CD4-positive, alpha-beta T cell treated with Interleukin-17A for 4 hours (primary cell): ENCODE measurements at places on chromosomes 4 and X.

DNA sequence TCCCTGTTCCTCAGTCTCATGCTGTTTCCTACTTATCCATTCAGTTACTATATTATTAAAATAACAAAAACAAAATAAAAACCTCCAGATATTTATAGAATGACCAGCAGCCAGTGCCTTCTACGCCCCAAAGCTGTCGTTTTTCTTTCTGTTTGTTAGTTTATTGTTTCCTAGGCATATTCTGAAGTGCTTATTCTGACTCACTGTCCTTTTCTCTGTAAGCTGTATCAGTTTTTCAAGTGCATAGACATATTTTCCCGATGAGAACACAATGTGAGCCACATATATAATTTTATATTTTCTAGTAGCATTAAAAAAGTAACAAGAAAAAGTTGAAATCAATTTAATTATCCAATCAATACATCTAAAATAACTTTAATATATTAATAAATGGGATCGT is 2158.6 kb upstream of the TENM3 start:
- DNase-seq, result no peak

- no peak for DNase-seq
Measured at GRCh38 chr4:8171984-8172924, 13.6 kb upstream of the ABLIM2 start.

DNA sequence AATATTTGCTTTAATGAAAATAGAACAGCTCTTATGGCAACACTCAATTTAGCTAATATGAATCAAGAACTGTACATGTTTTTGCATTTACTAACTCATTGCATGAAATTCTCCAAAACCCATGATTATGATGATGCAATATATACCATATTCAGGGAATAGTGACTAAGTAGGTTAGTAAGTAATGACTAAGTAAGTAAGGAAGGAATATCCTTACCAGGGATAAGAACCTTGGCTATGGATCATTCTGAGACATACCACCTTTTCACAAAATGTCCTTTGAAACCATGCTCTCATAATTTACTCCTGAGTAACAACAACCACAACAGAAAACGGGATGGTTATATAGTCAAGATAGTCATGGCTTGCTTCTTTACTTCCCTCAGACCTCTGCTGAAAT is 1513.0 kb downstream of the STIM2 start:
- no peak for DNase-seq

DNA sequence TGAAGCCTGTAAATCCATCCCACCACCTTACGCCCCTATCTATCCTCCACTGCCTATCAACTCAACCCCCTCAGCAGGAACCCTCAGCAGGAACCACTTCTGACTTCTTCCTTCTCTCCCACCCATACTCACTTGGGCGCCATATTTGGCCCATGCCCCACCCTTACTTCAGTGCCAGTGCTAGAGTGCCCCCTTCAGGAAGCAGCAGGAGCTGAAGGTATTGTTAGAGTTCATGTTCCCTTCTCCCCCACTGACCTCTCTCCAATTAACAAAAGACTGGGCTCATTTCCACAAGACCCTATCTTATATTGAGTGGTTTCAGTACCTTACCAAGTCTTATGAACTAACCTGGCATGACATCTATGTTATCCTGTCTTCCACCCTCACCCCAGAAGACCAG is 363.1 kb upstream of the SLIT2 start:
- no peak for DNase-seq

GRCh38 chrX:77960567-77960966 is 8.9 kb downstream of the PGAM4 start:
- no peak for DNase-seq

- DNase-seq, result no peak
Measured at GRCh38 chr4:24921491-24921890, 8.6 kb upstream of the CCDC149 start.

GRCh38 chr4:1216869-1217294 is 32.0 kb downstream of the CTBP1 start:
- DNase-seq, result peak; percentile 82

- no peak for DNase-seq
Measured at GRCh38 chr4:138406876-138407275, 164.7 kb upstream of the SLC7A11 start.

GRCh38 chrX:76453737-76454406 is 26.4 kb downstream of the MAGEE1 start:
- DNase-seq, result no peak

- peak; percentile 40 for DNase-seq
Measured at GRCh38 chr4:683982-684622, 4.8 kb downstream of the SLC49A3 start.

- no peak for DNase-seq
Measured at GRCh38 chr4:169658975-169659715, 38.8 kb downstream of the CLCN3 start.

DNA sequence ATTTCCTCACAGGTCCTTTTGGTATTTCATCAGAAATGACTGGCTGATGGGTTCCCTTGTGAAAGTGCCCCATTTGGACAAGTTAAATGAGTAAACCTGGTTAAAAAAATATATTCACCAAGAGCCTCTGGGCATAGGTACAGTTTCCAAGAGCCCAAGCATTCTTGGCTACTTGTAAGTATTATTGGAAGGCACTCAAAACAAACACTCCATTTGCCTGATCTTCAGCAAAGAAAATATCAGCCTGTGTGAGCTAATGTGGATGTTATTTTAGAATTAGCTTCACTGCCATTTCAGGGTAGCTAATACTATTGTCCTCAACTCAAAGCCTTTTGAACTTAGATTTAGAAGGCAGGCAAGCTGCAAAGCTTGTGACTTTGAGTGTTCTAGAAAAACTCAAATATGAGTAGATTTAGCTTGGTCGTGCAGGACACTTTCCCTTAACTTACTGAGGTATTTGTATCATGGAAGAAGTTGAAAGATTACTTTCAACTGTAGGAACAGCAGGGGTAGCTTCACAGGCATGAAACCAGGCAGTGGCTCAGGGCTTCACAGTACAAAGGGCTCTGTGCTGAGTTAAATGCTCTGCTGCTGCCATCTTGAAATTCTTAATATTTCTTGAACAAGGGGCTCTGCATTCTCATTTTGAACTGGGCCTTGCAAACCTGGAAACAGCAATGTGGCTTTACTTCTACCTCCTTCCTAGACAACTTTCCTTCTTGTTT is 177.2 kb downstream of the AMELX start:
- no peak for DNase-seq

DNA sequence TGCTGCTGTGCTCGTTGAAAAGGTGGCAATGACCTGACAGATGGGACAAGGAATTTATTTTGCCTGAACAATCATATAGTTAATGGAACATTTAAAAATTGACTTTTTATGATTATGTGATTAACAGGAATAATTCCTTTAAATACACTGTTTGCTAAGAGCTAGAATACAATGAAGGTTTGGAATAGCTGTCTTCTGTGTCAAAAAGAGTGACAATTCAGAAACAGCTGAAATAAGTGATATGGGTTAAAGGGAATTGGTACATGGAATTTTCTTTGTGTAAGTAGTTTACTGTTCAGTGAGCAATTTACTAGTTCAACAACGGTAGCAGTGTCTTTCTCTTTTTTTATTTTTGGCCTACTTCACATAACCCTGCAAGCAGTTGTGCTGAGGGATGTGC is 1083.5 kb upstream of the GRID2 start:
- DNase-seq, result no peak

DNA sequence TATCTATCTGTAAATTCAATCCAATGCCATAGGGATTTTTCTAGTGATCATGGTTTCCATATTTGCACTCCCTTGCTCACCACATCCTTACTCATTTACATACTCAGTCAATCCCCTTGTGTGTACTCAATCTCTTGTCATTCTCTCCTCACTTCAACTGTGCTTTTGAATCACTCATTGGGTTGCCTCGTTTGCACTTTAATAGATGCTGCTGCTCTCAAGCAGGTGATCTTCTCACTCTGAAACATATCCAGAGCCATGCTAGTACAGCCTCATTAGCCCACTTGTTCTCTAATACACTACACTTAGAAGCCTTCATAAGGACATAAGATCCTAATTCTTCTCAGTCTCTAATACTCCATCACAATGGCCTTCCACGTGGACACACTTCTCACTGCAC is 507.9 kb downstream of the TECRL start:
- DNase-seq, result no peak

- DNase-seq, result no peak
Measured at GRCh38 chr4:26937139-26937538, 76.5 kb downstream of the STIM2 start.

GRCh38 chrX:37779857-37780256 is at the start of gene CYBB:
Gene CYBB, plus strand, starts transcription at chrX:37780059. Its CDS starts 19 bp downstream, at chrX:37780078.
- DNase-seq, result no peak

DNA sequence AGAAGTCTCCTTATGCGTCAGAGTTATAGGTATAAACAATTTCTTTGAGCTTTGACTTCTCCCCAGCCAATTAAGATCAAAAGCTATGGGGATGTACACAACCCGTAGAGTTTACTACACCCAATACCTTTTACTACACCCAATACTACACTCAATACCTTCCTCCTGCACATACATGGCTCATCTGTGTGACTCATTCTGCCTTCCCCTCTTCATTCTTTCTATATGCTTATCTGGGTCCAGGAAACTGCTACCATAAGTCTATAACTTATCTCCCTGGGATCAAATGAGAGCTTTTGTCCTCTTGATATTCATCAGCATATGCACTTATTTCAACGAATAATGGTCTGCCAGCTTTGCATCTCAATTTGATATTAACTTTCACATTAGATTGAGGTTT is 28.2 kb downstream of the ANKRD50 start:
- DNase-seq, result no peak

DNA sequence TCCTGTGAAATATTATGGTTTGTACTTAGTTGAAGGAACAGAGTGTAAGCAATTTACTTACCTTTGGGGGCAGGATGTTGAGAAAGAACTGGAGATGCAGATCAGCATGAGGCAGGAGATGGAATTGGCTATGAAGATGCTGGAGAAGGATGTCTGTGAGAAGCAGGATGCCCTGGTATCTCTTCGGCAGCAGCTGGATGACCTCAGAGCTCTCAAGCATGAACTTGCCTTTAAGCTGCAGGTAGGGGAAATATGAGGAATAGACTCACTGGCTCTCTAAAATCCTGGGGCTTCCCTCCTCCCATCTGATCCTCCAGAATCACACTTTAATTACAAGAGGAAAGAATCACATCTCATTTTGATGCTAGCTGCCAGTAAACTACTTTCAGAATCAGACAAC is 51.0 kb downstream of the GRSF1 start:
- no peak for DNase-seq

DNA sequence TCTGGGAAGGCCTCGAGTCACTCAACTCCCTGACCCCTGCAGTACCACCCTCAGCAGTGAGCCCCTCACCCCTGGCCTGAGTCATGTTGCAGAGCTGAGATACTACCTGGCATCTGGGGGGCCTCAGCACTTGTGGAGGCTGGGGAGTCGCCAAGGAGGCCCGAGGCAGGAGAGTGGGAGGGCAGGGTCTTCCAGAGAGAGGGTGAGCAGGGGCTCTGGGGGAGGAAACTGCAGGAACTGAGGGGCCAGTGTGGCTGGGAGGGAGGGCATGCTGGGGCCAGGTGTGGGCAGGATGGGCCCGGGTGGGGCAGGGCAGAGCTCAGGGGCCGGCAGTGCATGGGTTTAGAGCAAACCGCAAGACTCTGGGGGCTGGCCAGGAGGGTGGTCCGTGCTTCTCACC is 59.7 kb downstream of the SORCS2 start:
- DNase-seq, result no peak

DNA sequence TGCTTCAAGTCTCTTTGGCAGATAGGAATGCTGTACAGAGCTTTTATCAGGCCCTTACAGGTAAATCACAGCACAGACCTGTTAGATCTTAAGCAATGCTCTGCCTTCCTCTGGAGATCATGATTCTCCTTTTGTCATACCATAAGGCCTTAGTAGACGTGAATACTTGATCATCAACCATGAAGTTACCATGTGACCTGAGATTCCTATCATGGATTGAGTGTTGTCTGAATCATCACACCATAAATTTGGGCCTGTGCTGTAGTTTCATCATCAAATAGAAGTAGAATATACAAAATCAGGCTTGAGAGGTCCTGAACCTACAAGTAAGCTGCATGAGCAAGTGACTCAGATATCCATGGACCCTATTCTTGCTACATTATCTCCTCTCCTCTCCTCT is 466.8 kb upstream of the INTU start:
- no peak for DNase-seq

- peak; percentile 47 for DNase-seq
Measured at GRCh38 chrX:119236623-119237561, 807 bp downstream of the PGRMC1 start.

- no peak for DNase-seq
Measured at GRCh38 chr4:17189401-17189720, 290.9 kb upstream of the LDB2 start.

- DNase-seq, result no peak
Measured at GRCh38 chrX:33324099-33324498, 112.8 kb upstream of the DMD start.

- DNase-seq, result no peak
Measured at GRCh38 chr4:954211-955020, 19.0 kb downstream of the DGKQ start.

DNA sequence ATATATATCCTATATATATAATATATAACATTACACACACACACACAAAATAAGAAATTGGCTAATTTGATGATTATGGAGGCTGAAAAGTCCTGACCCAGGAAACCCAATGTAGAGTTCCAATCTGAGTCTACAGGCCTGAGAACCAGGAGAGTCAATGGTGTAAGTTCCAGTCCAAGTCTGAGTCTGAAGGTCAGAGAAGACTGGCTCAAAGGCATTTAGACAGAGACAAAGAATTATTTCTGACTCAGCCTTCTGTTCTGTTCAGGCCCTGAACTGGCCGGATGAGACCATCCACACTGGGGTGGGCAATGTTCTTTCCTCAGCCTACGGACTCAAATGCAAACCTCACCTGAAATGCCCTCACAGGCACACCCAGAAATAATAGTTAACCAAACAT is 60.6 kb upstream of the STX18 start:
- DNase-seq, result no peak

- DNase-seq, result no peak
Measured at GRCh38 chrX:51697397-51697796, 12.9 kb upstream of the CENPVL1 start.

- no peak for DNase-seq
Measured at GRCh38 chrX:72399816-72400215, 94.1 kb upstream of the CITED1 start.

GRCh38 chr4:175435381-175435783 is 376.7 kb downstream of the GPM6A start:
- DNase-seq, result no peak

DNA sequence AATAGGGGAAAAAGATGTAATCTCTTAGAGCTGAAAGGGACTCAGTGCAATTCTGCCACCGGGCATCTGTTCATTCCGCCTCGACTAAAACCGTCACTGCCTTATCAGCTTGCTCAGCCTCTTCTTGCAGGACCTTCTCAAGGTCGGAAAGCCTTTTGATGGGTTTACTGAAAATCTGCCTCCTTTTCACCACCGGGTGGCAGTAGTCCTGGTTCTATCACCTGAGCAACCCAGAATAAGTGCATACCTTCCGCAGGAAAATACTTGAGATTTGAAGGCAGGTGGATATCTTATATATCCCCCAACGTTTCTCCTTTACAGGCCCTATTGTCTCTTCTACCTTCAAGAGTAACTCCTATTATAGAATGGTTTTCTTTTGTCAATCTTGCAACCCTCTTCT is 103.4 kb upstream of the PAK3 start:
- DNase-seq, result peak; percentile 46
